ENCODE measurements at places on chromosomes 2 and 18.

GRCh38 chr2:234161932-234162331 is 111.4 kb downstream of the SPP2 start:
- no peak for DNase-seq

DNA sequence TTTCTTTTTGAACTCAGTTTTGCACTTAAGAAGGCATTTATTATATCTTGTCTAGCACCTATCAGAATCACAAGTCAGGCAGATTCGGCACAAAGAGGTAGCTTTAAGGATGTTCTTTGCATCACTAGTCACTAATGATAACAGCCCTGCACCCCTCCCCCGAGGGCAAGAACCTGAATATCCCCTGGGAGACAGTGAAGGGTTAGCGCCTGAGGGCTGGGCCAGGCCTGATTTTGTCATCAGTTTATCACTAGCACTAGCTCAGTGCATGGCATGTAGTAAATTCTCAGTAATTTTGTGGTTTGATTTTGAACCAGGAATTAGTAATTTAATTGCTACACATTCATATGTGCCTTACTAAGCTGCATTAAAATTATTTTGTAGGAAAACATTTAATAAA is 23.9 kb upstream of the HS6ST1 start:
- DNase-seq, result no peak

DNA sequence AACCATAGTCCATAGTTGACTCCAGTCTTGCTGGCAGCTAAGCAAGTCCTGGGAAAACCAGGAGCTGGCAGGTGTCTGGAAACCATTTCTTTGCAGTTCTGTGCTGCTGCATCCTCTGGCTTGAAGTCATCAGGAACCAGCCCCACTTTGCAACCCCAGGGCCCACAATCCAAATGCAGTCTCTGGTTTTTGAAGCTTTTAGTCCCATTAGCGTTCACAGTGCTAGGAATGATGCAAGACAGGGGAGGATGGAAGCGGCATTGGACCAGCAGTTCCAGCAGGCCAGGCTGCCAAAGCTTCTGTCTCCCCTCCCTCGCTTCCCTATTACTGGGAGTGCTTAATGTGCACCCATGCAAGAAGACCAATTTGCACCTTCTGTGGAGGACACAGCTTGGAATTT is 106.4 kb downstream of the ZBTB7C start:
- DNase-seq, result no peak

GRCh38 chr2:120793682-120794403 is 58.2 kb downstream of the GLI2 start:
- no peak for DNase-seq

- DNase-seq, result no peak
These were observed 30.8 kb downstream of the ZNF892 start for GRCh38 chr2:95238131-95238530.

GRCh38 chr18:77131100-77131651 is 1.4 kb downstream of the MBP start:
- no peak for DNase-seq

GRCh38 chr2:48984922-48985321 is 169.4 kb downstream of the FSHR start:
- DNase-seq, result no peak

- DNase-seq, result no peak
These were observed 53.4 kb upstream of the ODC1 start for GRCh38 chr2:10501451-10501961.

GRCh38 chr2:210528716-210529115 is 27.7 kb upstream of the CPS1 start:
- no peak for DNase-seq

DNA sequence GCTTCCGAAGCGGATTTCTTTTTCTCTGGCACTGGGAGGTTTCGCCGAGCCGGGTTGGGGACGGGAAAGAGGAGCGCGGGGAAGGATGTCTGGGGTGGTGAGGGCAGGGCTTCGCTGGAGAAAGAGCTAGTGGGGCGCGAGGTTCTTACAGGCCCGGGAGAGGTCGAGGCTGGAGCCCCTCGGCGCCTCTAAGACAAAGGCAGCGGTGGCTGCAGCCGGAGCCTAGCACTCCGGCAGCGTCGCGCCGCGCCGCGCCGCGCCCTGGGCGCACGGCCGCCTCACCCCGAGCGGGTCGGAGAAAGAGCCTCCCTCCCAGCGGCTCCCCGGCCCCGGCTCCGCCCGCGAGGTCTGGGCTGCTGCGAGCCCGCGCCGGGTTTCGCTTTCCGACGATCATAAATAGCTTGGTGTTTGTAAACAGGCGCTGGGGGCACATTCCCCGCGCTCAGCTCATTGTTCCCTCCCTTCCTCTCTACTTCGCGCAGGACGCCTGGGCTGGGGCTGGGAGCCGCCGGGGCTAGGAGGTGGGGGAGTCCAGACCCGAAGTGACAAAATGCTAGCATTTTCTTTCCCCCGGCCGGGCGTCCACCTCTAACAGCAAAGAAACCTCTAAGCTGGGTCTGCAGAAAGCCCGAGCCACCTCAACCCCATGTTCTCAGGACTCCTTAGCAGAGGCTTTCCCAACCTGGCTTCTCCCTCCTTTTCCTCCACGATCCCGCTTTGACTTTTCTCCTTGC is 813 bp upstream of the MEIS1 start:
- DNase-seq, result no peak

- DNase-seq, result no peak
These were observed 22.1 kb upstream of the CCDC150 start for GRCh38 chr2:196617430-196617829.

GRCh38 chr2:17426743-17427142 is 91.5 kb downstream of the RAD51AP2 start:
- DNase-seq, result no peak

- no peak for DNase-seq
These were observed 86.4 kb downstream of the EML6 start for GRCh38 chr2:54809819-54810218.

GRCh38 chr2:24930768-24931167 is 10.7 kb upstream of the ADCY3 start:
- no peak for DNase-seq

DNA sequence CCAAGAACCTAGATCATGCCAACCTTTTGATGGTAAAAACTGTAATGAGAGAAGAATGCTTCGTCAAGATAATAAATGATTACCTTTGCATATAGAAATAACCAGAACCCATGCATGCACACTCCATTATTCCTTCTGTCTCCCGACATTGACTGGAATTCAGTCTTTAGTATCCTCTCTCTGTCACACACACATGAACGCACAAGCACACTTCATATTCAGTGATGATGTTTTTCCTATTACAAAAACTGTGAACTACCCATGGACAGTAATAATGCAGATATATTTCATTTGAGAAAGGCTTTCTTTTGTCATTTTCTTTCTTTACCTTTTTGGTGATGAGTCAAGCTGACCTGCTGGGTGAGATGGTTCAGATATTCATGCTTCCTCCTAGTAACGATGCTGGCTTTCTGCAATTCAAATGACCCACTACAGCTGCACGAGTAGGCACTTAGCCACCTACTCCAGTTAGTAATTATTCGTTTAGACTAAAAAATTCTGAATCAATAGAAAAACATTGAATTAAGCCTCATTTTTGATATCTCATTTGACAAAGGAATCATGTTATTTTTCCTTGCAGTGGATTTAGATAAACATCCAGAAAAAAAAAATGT is 382.2 kb downstream of the TGIF1 start:
- no peak for DNase-seq

DNA sequence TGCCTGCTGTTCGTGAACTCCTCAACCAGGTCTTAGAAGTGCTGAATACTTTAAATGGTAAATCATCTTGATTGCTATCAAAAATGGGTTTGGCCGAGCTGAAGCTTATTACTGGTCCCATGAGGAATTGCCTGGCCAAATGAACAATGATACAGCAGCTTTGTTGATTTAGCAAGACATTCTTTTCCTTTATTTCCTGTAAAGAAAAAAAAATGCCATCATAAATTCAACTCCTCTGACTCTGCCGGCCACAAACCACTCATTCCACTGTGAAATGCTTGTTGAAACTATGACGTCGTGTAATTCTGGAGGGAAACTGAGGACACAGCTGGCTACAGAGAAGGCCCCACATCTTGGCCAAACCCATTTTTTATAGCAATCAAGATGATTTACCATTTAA is 74.2 kb upstream of the ID2 start:
- DNase-seq, result peak; percentile 69

GRCh38 chr2:215280326-215280725 is 31.5 kb upstream of the ATIC start:
- no peak for DNase-seq

GRCh38 chr2:20439503-20439902 is 7.4 kb upstream of the RHOB start:
- DNase-seq, result no peak

DNA sequence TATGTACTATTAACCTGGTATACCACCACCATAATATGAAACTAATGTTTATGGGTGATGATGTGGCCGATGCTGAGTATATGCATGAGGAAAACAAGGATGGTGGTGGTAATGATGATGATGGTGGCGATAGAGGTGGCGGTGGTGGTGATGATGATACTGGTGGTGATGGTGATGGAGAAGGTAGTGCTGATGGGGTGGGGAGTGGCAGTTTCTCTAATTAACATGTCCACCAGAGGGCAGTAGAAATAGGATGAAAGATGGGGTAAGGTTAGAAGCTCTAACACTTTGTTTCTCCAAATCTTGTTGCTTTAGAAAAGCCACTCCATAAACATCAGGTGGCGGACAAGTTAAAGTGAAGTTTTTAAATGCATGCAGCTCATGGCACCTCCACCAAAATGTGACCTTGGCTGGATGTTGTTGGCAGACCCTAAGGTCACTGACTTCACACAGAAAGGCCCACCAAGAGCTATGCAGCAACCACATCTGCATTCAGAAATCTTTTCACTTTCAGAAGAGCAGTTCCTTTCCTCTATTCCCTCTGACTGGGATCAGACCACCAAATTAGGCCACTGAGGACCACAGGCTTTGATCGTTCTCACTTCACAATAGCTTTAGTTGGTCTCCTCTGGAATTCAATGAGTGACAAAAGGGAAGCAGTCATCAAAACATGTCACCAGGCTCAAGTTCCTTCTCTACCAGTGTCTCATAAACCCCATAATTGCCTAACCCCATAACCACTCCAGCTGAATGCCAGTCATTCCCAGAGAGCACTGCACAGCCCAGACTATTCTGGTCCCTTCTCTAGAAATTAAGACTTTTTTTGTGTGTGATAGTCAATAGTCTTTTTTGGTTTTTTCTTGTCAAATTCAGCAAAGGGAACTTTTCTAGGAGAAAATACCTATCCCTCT is 7.5 kb upstream of the BCL11A start:
- no peak for DNase-seq

DNA sequence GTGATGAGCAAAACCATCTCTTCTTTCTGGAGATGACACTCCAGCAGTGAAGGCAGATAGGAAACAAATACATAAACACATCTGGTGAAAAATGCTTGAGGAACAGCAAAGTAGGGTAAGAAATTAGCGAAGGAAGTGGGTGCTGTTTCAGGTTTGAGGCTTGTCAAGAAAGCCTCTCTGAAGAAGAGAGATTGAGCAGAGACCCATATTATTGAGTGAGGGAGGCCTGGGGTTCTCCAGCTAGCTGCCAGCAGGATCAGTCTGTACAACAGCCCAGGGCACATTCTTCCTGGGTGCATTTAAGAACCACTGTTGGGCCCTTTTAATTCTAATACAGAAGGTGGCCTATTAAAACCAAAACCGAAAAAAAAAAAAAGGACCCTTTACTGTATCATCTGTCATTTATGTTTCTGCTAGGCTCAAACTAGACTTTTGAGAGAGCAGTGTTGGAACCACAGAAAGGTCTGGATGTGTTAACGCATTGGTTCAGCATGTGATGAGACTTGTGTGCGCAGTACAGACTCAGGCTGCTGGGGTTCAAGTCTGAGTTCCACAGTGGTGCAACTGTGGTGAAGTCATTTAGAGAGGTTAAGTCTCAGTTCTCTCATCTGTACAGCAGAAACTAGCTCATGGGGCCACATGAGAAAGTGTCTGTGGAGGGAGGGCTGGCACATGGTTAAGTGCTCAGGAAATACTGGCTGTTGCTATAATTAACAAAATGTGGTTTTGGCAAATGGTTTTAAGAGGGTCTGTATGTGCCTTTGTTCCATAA is 28.9 kb downstream of the MGAT5 start:
- DNase-seq, result no peak

- DNase-seq, result no peak
These were observed 78.0 kb downstream of the UPP2 start for GRCh38 chr2:158179660-158180059.

GRCh38 chr2:85589982-85590791 is 5.4 kb upstream of the RNF181 start:
- DNase-seq, result peak; percentile 79

- no peak for DNase-seq
These were observed 5.6 kb upstream of the TNS1 start for GRCh38 chr2:218008060-218009040.

GRCh38 chr2:41932241-41933045 is 115.4 kb upstream of the PKDCC start:
- DNase-seq, result no peak

GRCh38 chr2:118123561-118124232 is 35.4 kb downstream of the INSIG2 start:
- peak; percentile 93 for DNase-seq

- no peak for DNase-seq
These were observed 125.5 kb downstream of the NRP2 start for GRCh38 chr2:205807758-205808157.

DNA sequence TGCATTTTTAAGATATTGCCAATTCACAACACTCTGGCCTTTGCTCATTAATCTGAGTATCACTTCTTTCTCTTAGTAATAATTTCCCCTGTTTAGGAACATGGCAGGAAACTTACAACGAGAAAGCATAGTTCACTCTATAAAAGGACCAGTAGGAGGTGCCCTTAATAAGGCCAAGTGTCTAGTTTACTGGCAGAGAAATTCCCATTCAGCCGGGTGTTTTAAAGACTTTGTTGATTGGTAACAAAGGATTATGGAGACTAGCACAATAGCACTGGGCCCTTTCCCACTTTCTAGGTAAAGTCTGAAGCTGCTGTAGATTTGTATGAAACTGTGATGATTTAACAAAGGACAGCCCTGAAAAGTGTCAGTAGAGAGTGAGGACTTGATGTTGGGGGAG is 3.1 kb downstream of the DCC start:
- DNase-seq, result no peak

- DNase-seq, result no peak
These were observed 265.3 kb downstream of the SETBP1 start for GRCh38 chr18:44945888-44946401.

DNA sequence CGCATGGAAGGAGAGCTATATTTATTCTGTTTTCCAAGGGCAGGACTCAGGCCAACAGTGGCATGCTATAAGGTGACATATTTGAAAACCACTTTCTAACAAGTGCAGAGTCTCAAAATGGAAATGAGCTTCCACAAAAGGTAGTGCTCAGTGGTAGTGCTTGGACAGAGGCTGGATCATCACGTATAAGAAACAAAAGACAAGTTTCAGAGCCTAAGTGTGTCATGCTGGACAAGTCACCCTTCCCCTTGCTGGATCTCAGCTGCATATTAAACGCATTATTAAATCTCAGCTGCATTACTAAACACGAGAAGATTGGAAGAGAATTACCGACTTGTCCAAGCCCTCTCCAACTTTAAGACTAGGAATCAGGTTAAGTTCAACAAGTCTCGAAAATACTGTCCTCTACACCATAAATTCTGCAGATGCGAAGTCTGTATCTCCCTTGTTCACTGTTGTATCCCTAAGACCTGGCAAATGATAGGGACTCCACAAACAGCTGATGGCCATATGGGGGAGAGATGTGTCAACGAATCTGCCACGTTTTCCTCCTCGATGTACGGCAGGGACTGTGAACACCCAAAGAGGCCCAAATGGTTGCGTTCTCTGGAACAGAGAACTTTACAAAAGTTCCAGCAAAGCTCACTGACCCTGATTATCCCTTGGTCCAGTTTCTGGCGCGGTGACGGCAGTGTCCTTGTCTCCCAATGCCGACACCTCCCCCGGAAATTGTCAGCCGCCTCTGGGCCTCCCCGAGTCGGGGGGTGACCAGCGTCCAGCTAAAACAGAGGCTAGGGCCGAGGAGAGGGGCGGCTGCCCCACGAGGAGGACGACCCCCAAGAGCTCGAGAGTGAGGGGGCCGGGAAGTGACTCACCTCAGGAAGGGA is 611 bp downstream of the NOL10 start:
- DNase-seq, result no peak
